ENCODE measurements at places on chromosomes 7 and 10.
A peak's percentile ranks its signal among the peaks of the same experiment; 100 is the strongest.

DNA sequence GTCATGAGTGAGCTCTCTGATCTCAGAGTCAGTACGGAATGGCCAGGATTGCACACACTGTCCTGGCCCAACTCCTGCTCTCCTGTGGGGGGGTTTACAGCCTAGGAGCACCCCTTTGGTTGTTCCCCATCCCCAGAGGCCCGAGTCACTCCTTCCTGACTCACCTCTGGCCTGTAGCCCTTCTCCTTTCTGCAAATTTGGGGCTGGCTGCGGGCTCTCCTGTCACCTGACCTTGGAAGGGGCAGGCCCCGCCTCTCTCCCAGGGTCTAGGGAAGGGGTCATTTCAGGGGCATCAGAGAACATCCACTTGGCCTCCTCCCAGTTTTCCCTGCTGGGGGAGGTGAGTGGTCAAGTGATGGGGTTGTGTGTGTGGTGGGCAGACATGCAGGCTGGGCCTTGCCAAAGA, 1.7 kb downstream of the NYAP1 start:
- no peaks in the 10 kb centered on the region for H3K27me3 ChIP-seq
- H3K4me3 ChIP-seq: no peak overlapping the region
- H3K36me3 ChIP-seq: no peaks in the 10 kb centered on the region
- peak overlapping the region; percentile 9 for H3K27ac ChIP-seq
- DNase-seq: no peak
- peaks cover 24% of the 10 kb centered on the region for H3K4me1 ChIP-seq

GRCh38 chr10:45453639-45454255, 79.7 kb downstream of the ALOX5 start:
- H3K4me1 ChIP-seq: peaks cover 35% of the 10 kb centered on the region
- DNase-seq: no peak
- no peak overlapping the region for H3K4me3 ChIP-seq
- H3K36me3 ChIP-seq: peaks cover 22% of the 10 kb centered on the region

GRCh38 chr7:6578114-6579084, 1.1 kb downstream of the ZDHHC4 start:
- peak overlapping the region; percentile 94 for H3K27ac ChIP-seq
- no peaks in the 10 kb centered on the region for H3K27me3 ChIP-seq
- peaks cover 38% of the 10 kb centered on the region for H3K4me1 ChIP-seq
- H3K4me3 ChIP-seq: peak overlapping the region; percentile 84
- no peak for DNase-seq
- peaks cover 22% of the 10 kb centered on the region for H3K36me3 ChIP-seq

DNA sequence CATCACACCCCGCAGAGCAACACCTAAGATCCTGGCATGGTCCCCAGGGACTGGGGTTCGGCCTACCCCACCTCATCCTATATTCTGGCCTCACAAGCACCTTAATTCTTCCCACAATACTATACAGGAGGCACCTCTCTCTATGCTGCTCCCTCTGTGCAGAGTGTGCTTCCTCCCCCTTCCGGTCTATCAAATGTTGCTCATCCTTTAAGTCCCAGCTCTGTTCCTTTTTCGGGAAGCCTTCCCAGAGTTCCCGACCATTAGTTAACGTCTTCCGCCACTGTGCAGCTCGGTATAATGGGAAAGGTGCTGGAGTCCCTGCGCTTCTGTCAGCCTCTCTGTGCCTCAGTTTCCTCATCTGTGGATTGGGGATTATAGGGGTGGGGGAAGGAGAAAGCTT, 21.8 kb downstream of the PALD1 start:
- H3K27me3 ChIP-seq: no peaks in the 10 kb centered on the region
- no peaks in the 10 kb centered on the region for H3K36me3 ChIP-seq
- peaks cover 13% of the 10 kb centered on the region for H3K4me1 ChIP-seq
- H3K27ac ChIP-seq: no peak overlapping the region

DNA sequence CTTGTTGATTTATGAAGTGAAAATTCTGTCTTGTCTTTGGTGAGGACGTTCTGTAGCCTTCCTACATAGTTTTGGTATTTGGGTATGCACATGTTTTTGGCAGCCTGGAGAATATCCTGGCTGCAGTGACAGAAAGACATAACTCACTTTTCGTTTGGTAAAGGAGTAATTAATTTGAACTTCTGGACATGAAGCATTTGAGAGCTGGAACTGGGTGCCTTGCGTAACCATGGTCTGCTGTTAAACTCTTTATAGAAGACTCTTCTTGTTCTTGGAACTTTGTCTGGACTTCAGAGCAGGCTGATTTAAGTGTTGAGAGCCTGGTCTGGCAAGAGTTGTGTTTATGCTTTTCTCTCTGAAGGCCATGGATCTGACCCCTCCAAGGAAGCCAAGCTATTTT, 231.3 kb downstream of the LRMDA start:
- no peaks in the 10 kb centered on the region for H3K4me1 ChIP-seq
- peaks cover 5% of the 10 kb centered on the region for H3K27me3 ChIP-seq
- no peak overlapping the region for H3K4me3 ChIP-seq
- H3K36me3 ChIP-seq: no peaks in the 10 kb centered on the region
- no peak for DNase-seq
- H3K27ac ChIP-seq: no peak overlapping the region

DNA sequence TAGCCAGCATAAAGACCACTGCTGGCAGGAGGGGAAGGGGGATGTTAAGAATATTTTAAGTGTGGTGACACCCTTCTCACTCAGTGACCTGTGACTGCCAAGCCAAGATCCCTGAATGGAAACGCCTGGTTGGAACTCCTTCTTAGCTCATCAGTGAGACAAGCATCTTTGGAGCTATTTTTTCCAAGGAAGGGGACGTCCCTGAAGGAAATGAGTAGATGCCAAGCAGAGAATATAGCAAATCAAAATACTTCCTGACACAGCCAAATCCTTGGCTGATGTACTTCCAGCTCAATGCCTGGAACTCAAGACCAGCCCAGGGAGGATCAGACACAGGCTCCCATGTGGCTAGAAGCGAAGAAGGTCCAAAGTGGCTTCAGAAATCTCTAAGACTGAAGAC, 82.2 kb downstream of the SORBS1 start:
- H3K27ac ChIP-seq: no peak overlapping the region
- H3K36me3 ChIP-seq: no peaks in the 10 kb centered on the region
- H3K4me3 ChIP-seq: no peak overlapping the region
- no peaks in the 10 kb centered on the region for H3K4me1 ChIP-seq

DNA sequence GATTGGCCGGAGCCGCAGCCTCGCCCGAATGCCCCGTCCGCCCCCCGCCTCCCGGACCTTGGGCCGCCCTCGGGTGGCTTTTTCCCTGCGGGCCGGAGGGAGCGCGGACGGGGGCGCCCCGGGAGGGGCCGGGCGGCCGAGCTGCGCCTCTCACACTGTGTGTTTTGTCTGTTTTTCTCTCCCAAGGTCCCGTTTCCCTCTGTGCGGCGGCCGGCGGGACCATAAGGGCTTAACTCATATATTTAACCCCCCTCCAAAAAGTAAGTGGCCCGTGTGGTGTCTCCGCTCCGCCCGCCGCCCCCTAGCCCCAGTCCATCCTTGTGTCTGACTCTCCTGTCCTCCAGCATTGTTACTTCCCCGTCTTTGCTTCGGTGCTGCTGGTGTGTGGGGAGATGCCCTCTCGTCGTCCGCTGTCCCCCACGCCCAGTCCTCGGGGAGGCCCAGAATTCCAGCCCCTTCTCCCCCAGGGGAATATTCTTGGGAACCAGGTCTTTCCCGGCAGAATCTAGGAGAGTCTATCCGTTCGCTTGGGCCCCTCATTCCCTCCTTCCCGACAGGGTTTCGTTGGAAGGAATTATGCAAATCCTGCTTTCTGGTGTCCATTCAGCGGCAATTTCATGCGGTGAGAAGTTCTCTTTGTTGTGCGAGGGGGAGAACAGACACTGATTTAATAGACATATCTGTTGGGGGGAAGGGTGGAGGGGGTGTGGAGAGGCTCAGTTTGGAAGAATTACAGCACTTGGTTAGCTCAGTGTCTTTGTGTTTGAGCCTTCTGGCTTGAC, 1.3 kb downstream of the LCOR start:
- peak; percentile 7 for DNase-seq
- H3K27me3 ChIP-seq: no peaks in the 10 kb centered on the region
- H3K4me3 ChIP-seq: peak overlapping the region; percentile 88
- peaks cover 9% of the 10 kb centered on the region for H3K36me3 ChIP-seq

GRCh38 chr7:156378806-156379205, 261.8 kb upstream of the RNF32 start:
- peaks cover 2% of the 10 kb centered on the region for H3K27me3 ChIP-seq
- DNase-seq: no peak
- no peaks in the 10 kb centered on the region for H3K4me1 ChIP-seq
- no peaks in the 10 kb centered on the region for H3K36me3 ChIP-seq
- no peak overlapping the region for H3K27ac ChIP-seq

DNA sequence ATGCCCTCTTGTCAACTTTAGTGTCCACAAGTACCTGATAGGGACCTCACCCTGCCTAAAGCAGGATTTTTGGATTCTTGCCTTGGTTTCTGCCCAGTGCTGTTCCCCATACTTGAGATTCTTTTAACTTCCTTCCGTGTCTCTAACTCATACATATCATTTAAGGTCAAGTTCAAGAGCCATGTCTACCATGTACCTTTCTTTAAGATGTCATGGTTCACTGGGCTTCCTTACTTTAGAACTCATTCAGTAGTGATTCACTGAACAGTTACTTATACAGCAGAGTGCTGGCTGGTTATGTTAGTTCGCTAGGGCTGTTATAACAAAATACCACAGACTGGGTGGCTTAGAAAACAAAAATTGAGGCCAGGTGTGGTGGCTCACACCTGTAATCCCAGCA, 5.0 kb upstream of the CFAP58 start:
- H3K4me1 ChIP-seq: peaks cover 13% of the 10 kb centered on the region
- no peak for DNase-seq
- H3K27me3 ChIP-seq: no peaks in the 10 kb centered on the region
- H3K27ac ChIP-seq: no peak overlapping the region

DNA sequence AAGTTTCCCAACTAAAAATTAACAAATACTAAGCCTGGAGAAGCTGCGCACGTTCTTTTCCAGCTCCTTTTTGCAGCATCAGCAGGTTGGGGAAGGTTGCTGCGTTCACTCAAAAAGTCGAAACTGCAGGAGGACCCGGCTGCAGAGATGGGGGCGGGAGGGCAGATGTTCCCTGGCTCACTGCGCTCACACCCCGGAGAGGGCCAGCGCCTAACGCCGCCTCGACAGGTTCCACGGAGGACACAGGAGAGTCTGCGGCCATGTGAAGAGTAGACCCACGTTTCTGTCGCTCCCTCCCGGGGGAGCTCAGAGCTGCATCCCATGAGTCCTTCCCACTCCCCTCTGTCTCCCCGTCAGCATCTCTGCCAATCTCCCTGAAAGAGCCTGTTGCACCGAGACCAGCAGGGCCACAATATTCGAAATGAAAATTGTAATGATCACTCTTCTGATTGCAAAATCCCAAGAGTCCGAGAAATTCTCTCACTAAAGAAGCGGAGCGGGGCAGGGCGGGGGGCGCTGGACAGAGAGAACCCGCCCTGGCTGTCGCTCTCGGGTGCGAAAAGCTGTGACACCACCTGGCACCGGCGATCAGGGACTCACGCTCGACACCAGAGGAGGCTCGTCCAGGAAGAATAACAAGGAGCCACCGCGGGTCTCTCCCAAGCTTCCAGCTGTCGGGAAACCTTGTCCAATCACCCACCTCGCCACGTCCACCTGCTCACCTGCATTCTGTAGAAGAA, 131.5 kb upstream of the PFKP start:
- H3K27me3 ChIP-seq: peaks cover 13% of the 10 kb centered on the region
- DNase-seq: no peak
- no peaks in the 10 kb centered on the region for H3K36me3 ChIP-seq
- H3K4me1 ChIP-seq: no peaks in the 10 kb centered on the region
- no peak overlapping the region for H3K27ac ChIP-seq

- no peak overlapping the region for H3K4me3 ChIP-seq
- no peaks in the 10 kb centered on the region for H3K27me3 ChIP-seq
- H3K36me3 ChIP-seq: no peaks in the 10 kb centered on the region
These were observed 435.6 kb upstream of the NFE2L3 start for GRCh38 chr7:25716421-25716820.

DNA sequence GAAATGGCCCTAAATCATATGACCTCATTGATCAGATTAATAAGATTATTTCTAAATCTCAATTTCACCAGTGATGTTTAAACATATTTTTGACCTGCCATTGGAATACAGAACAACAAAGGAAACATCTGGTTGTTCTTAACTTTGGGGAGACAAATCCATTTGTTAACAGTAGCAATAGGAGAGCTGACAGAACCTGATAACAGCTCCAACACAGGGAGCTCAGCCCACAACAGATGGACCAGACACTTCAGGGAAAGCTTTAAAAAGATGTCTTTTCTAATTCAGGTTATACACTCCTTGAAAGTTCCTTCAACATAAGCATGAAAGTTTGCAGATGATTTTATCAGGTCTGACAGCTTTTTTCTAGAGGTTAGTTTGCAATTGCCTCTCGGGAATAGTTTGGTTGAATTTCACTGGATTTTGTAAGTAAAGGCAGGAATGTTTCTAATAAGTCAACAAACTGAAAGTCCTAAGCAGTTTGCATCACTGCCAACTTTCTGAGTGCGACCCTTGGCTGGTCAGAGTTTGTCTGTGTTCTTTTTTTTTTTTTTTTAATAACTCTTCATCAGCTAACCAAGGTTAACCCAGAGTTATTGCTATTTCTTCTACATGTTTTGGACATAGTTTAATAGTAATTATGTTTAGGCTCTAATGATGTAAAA, 6.5 kb upstream of the MET start:
- no peak for DNase-seq
- H3K36me3 ChIP-seq: no peaks in the 10 kb centered on the region
- H3K27me3 ChIP-seq: peaks cover 41% of the 10 kb centered on the region
- no peaks in the 10 kb centered on the region for H3K4me1 ChIP-seq

GRCh38 chr7:151137076-151137675, 30.3 kb downstream of the GBX1 start:
- H3K36me3 ChIP-seq: no peaks in the 10 kb centered on the region
- no peak overlapping the region for H3K27ac ChIP-seq
- no peaks in the 10 kb centered on the region for H3K4me1 ChIP-seq
- DNase-seq: no peak
- no peak overlapping the region for H3K4me3 ChIP-seq
- H3K27me3 ChIP-seq: no peaks in the 10 kb centered on the region

DNA sequence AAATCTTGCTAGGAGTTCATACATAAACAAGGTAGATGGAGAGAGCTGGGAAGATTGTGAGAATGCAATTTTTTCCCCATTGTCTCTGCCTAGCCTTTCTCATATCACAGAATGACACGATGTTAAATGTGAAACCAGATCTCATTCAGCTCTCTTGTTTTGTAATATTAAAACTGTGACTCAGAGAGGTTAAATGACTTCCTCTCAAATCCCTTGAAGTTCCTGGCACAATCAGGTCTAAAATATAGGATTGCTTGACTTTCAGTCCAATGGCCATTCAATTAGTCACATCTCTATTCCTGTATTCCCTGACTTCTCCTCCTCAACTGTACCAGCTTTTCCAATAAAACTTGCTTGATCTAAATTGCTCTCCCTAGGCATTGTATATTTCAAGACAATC, 3.1 kb downstream of the ANKRD22 start:
- peaks cover 19% of the 10 kb centered on the region for H3K4me1 ChIP-seq
- no peak for DNase-seq
- H3K4me3 ChIP-seq: no peak overlapping the region
- peaks cover 4% of the 10 kb centered on the region for H3K36me3 ChIP-seq
- H3K27ac ChIP-seq: peak overlapping the region; percentile 58

GRCh38 chr10:74453169-74453568, 302.1 kb downstream of the ADK start:
- H3K27me3 ChIP-seq: no peaks in the 10 kb centered on the region
- no peak overlapping the region for H3K4me3 ChIP-seq
- no peak overlapping the region for H3K27ac ChIP-seq
- H3K36me3 ChIP-seq: peaks cover 14% of the 10 kb centered on the region
- no peak for DNase-seq
- H3K4me1 ChIP-seq: peaks cover 7% of the 10 kb centered on the region
